ENCODE measurements at places on chromosomes 3 and 15. TPM values are rescaled to one million over a fixed set of nuclear protein-coding genes. Genes with fewer than 3 reads are reported as not detected.

Gene CCK
- not detected for total RNA-seq

Gene KIF15
- total RNA-seq = 17.1 TPM

Gene GHSR
- not detected for total RNA-seq

Gene LNP1
- total RNA-seq = 11.0 TPM

Gene TMC3
- total RNA-seq = under 0.01 TPM

Measured in fibroblast of the aortic adventitia (primary cell).